ENCODE measurements at places on chromosomes 13 and 19.

DNA sequence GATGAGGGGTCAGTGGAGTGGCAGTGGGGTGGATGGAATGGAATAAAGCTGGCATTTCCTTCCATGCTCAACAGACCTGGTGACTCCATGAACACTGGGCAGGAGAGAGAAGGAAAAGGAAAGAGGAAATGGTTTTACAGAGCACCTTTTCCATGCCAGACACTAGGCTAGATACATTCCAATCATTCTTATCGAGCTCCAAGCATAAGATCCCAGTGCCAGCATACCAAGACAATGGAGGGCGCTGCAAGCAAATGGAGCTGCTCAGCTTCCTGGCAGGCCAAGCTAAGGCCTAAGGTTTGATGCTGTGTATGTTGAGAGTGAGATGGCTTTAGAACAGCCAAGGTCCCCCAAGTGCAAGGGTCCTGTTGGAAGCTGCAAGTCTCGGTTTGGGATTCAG, 113.2 kb downstream of the HSPH1 start:
- peak; percentile 61 for DNase-seq

DNA sequence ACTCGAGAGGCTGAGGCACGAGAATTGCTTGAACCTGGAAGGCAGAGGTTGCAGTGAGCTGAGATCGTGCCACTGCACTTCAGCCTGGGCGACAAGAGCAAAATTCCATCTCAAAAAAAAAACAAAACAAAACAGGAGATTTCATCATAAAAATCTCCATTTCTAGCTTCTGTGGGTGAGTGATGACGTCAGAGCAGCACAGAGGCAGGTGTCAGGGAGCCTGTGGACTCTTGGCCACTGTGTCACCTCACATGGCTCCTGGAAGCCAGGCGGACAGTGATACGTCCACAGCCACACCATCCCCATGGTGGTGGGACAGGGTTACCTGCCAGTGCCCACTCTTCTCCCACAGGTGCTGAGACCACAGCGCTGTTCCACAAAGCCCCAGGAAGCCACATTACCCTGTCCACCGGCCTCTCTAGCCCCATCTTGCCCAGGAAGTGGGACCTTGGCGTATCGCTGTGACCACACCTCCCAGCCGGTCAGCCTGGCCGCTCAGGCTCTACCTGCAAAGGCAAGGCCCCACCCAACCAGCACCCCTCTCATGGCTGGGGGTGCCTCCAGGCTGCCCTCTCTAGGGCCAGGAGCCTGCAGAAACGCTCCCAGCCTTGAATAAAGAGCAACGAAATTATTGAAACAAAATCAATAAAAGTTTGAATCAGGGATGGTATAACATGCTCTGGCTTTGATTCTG, 2.5 kb upstream of the FXYD3 start:
- no peak for DNase-seq

GRCh38 chr19:49546825-49547565, 19.2 kb downstream of the RCN3 start:
- DNase-seq = peak; percentile 100

- DNase-seq = no peak
Measured at GRCh38 chr19:31337008-31337914, 12.0 kb downstream of the TSHZ3 start.

DNA sequence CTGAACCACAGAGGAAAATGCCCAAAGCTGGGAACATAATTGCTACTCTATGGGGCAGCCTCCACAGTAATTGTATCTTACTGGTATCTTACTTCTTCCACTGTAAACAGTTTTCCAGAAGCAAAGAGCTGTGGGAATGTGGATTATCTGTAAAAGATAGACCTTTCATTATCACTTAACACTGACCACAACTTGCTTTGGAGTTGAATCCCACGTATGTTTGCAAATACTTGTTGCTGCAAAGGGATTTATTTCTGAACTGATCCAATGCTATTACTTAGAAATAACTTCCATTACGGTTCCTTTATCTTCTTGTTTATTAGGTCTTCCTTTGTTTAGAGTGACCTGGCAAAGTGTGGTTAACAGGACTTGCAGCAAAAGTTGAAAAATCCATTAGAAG, 218.1 kb downstream of the KCTD12 start:
- DNase-seq = no peak
